Activated CD4-positive, alpha-beta T cell treated with anti-CD3 and anti-CD28 coated beads, Interleukin-2, amount 10 ng/mL, durations not matched to agents 7 days and 5 days (primary cell): ENCODE measurements at places on chromosomes 12 and 14.

- no peak for DNase-seq
These were observed 310.4 kb downstream of the KCNH5 start for GRCh38 chr14:62734831-62735230.

GRCh38 chr14:77041881-77042545 lies 13.5 kb upstream of the IRF2BPL start:
- DNase-seq: no peak

- no peak for DNase-seq
These were observed 64.3 kb downstream of the SLC25A47 start for GRCh38 chr14:100387450-100387849.

DNA sequence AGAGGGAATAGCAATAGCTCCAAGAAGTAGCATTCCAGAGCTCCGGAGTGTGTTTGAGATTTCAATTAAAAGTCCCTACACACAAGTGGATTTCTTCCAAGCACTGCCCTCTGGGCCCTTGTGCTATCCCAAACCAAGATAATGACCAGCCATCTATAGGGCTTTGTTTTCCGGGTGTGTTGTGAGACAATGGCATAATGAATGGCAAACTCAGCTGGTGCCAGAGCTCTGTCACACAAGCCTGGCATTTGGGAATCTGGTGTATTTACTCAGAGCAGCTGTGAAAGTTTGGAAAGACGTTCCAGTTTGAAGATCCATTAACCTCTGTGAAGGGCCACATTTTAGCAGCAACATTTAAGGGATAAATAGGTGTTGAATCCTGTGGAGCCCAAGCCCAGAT lies 61.2 kb upstream of the TMTC2 start:
- no peak for DNase-seq

DNA sequence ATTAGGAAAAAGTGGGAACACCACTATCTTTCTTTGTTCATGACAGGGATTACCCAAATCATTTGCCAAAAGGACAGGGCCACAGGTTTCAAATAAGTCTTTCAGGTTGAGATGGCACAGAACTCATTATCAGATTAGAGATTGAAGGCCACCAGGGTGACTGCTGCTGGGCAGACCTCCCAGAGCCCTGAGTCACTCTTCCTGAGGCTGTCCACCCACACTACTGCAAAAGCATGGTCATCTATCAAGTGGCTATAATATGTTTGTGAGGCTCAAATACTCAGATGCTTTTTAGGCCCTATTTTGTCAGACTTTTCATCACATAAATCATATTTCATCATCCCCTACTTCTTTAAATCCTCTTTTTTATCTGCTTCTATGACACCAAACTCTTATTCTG lies 155.3 kb upstream of the CCDC196 start:
- no peak for DNase-seq

GRCh38 chr12:50052964-50053363 lies 4.4 kb upstream of the ASIC1 start:
- no peak for DNase-seq

DNA sequence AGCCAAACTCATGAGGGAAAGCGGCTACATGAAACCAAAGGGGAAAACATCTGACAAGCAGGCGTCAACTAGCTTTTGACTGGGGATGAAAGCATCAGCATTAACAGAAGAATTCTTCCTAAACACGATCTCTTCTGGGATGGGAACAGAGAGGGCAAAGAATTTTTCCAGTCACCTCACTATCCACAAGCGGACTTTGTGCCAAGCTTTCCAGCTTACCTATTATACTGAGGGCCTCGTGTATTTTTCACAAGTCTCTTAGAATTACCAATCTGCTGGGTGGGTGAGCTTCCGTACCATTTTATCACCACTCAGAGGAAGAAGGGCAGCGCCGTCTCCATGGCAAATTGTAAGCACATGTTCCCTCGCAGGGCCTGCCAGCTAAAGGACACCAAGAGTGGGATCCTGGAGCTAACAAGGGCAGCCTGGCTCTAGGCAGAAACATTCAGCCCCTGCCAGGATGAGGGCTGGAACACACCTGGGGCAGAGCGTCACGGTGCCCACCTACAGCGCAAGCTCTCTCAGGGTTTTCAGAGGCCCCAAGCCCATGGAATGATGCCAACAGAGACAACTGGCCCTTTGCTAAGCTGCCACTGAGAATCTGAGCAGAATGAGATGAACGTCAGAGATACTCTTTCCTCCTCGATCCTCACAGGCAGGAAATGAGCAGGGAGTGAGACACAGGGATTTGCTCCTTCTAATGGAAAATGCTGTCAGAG lies 74.6 kb downstream of the CHGA start:
- DNase-seq: no peak

DNA sequence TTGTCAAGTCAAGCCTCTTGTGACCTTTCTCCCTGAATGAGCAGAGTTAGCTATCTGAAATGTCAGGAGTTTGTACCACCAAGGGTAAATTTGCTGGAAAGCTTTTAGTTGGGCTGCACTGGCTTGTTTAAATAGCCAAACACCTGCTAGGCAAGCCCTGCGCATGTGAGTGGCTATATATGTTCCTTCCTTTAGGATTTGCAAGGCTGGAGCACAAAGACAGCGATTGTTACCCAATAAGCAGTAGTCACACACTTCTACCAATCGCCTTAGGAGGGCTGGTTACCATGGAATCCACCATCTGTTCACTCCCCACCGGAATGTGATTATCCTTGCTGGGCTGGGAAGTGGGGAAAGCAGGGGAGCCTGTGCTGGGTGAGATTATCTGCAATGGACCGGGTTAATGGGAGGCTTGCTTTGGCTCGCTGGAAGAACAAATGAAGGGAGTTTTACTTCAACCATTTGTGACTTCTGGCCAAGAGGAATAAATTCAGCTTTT lies 102.5 kb downstream of the FGD4 start:
- DNase-seq: no peak

DNA sequence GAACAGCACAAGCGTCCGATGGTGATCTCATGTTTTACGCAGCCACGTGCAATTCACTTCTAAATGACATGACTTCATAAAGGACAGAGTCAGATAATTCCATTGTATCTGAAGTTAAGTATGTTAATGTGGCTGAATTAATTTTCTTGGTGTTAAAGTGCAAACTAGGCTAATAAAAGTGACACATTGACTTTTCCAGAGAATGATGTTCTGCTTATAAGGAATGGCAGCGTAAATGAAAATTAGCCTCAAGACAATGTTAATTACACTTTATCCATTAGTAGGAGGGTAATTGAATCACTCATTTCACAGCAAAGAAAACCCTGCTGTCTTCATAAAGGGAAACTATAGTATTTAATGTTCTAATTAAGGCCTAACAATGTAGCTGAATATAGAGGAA lies 426.5 kb downstream of the GLT1D1 start:
- DNase-seq: no peak

DNA sequence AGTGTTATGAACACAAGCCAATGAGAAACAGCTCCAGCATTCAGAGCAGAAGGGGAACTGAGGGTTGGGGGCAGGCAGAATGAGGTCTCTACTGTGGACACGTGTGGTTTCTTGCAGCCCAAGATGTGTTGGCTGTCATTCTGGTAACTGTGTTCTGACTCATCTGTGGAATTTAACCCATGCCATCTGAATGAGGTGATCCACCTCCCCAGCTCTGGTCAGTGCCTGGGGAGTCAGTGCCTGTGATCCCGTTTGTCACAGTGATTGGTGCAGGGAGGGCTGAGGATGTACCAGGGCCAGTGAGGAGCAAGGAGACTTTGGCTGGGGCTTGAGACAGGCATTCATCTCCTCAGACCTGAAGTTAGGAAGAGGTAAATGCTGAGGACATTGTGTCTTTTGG lies 216.8 kb downstream of the MSRB3 start:
- no peak for DNase-seq

GRCh38 chr14:92263681-92264080 lies 59.3 kb upstream of the SLC24A4 start:
- DNase-seq: no peak

- DNase-seq: no peak
These were observed 59.9 kb downstream of the PPP2R5E start for GRCh38 chr14:63483315-63483714.

DNA sequence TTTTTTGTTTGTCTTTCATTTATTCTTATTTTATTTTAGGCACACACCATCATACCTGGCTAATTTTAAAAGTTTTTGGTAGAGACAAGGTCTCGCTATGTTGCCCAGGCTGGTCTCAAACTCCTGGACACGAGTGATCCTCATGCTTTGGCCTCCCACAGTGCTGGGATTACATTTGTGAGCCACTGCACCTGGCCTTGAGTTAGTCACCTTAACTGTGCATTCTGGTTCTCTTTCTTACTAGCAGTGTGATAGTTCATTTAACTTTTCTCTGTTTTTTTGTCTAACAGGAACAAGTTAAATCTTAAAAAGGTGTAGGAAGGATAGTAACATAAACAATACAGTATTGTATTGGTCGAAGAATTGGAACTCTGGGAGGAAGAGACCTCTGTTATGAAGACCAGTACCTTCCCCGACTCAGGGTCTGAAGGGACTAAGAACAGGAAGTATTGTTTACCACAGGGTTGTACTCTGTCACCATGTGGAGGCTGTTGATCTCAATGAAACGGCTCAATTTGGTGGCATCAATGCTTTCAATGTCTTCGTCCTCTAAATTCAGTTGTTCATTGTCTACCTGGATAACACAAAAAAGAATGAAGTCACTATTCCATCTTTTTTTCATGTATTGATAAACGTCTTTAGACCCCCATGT lies 17.7 kb downstream of the ERP27 start:
- DNase-seq: no peak

DNA sequence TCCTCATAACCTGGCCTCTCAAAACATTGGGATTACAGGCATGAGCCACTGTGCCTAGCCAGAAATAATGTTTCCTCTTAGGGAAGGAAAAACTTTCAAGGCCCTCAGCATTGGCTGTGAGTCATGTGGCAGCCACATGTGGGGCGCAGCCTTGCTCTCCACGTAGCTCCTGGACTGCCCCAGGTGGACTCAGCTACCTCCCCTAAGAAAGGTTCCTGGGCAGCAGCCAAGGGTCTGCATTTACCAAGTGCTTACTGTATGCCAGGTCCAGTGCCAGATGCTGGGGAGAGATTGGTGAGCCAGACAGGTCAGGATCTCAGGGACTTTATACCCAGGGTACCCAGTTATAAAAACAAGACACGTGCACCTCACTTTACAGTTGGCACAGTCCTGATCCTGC lies 3.7 kb upstream of the TRPV4 start:
- no peak for DNase-seq

DNA sequence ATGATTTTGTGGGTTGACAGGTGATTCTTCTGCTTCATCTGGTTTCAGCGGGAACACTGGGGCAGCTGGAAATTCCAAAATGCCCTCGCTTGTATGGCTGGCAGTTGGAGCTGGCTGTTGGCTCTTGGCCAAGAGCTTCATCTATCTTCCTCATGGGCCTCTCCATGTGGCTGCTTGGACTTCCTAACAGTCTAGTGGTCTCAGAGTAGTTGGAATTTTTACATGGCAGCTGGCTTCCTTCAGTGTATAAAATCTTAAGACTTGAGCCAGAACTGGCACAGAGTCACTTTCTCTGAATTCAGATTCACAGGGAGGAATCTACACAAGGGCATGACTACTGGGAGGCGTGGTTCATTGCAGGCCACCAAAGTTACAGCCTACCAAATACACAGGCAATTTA lies 204.9 kb upstream of the RMST start:
- DNase-seq: no peak

GRCh38 chr12:64633940-64634337 lies 23.6 kb downstream of the RASSF3 start:
- no peak for DNase-seq

GRCh38 chr14:77804592-77804991 lies 4.7 kb downstream of the ADCK1 start:
- DNase-seq: peak; percentile 41

- DNase-seq: peak; percentile 84
These were observed 20.4 kb downstream of the CCDC88C start for GRCh38 chr14:91396959-91397815.

DNA sequence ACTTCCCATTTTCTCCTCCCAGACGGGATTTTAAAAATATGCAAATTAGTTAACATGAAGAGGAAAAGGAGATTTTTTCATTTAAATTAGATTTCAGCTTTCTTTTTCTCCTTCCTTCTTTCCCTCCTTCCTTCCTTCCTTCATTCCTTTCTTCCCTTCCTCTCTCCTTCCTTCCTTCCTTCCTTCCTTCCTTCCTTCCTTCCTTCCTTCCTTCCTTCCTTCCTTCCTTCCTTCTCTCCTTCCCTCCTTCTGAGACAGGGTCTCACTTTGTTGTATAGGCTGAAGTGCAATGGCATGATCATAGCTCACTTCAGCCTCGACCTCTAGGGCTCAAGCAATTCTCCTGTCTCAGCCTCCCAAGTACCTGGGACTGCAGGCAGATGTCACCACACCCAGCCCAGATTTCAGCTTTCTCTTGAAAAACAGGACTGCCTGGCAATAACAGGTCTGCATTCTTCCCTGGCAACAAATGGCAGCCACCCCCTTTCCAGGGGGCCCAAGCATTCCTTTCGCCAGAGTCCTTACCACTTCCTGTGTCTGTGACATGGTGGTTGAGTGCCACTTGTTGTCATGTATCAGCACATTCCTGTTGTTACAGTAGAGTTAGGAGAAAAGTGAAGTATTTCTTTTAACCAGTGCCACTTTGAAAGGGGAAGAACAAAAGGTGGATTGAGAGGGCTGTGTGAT lies 119.1 kb downstream of the PTPN11 start:
- no peak for DNase-seq

- DNase-seq: no peak
These were observed 2.3 kb downstream of the HIP1R start for GRCh38 chr12:122837306-122838265.

GRCh38 chr12:6996040-6996441 lies 22.2 kb downstream of the LPCAT3 start:
- no peak for DNase-seq
